ENCODE measurements at places on chromosomes 4 and X.

DNA sequence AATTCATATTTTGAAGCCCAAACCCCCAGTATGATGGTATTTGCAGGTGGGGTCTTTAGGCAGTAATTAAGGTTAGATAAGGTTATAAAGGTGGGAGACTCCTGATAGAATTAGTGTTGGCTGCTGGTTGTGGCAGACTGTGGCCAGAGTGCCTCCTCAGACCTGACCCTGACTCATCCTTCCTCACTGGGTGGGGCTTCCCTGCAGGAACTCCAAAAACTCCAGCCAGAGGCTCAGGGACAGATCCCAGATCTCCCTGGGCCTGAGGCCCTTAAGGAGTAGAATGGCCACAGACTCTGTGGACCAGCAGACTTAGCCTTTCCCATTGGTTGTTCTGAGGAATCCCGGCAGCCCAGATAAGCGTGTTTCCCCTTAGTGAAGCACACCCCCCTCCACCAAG lies 463.0 kb upstream of the CPEB2 start:
- DNase-seq: no peak

DNA sequence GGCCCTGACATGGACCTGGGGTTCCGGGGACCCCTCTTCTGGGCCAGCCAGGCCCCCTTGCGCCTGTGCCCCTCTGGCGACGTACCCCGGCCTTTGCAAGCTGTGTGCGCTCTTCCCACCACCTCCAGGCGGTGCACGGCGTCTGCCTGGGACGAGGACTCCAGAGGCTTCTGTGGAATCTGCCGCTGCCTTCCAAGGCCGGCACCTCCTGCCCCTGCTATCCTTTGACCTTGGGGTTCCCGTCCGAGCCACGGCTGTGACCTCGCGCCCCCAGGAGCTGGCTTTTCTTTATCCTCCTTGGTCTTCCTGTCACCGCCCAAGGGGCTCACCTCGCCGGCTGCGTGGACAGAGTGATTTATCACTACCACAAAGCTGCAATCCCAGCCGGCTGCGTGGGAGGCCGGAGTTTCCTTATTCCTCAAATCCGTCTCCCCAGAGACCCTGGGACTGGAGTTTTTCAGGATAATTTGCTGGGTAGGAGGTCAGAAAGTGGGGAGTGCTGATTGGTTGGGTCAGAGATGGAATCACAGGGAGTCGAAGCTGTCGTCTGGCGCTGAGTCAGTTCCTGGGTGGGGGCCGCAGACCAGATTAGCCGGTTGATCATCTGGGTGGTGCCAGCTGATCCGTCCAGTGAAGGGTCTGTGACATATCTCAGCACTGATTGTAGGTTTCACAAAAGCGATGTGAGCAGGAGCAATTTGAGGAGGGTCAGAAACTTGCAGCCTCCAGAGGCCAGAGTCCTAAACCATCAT lies 19.8 kb upstream of the PLCXD1 start:
- DNase-seq: no peak

- no peak for DNase-seq
Observed at GRCh38 chr4:10584042-10584441, 100.5 kb downstream of the CLNK start.

DNA sequence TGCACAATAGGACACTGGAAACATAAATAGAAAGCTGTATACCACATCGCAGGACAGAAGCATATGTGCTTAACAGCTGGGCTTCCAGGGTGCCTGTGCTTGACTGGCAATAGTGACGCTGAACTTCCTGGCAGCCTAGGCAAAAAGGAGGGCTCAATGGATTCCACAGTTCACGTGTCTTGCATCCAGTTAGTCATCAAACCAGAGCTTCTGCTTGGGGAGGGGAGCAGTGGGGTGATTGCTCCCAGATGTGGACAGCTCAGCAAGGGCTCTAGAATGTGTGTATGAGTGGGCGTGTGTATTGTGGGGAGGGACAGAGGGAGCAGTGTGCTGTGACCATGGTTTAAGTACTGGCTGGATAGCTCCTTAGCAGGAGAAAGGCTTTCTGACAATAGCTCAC lies 2.3 kb downstream of the PRRG3 start:
- no peak for DNase-seq

DNA sequence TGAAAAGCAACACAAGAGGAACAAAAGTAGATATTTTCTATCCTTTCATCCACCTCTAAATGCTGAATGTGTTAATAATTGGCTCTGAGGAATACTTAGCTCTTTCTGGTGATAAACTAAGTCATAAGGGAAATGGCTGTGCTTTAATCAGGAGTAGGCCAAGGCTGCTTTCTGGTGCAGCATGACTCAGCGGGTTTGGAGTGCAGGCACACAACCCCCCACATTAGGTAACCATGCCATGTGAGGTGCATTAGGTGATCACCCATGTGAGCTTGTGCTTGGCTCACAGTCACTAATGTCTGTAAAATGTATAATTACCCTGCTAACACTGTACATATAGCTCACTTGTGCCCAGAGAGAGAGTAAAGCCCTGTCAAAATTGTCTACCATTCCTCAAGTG lies 57.2 kb downstream of the USP38 start:
- DNase-seq: no peak

GRCh38 chr4:123301923-123302322 lies 94.7 kb upstream of the SPRY1 start:
- no peak for DNase-seq

DNA sequence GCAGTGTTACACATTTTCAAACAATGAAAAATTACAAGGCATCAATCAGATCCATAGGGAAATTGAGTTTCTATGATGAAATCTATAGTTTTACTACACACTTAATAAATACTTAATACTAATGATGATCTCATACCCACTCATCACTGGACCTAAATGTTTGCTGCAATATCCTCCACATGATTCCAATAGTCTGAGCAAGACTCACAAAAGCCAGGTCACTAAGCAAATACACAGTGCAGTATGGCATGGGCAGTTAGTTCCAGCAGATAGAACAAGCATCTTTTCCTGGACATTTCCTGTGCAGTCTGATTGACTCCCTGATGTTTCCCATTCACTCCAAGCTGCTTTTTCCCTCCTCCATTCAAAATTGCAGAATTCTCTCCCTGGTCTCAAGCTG lies 109.0 kb upstream of the ATOH1 start:
- no peak for DNase-seq

DNA sequence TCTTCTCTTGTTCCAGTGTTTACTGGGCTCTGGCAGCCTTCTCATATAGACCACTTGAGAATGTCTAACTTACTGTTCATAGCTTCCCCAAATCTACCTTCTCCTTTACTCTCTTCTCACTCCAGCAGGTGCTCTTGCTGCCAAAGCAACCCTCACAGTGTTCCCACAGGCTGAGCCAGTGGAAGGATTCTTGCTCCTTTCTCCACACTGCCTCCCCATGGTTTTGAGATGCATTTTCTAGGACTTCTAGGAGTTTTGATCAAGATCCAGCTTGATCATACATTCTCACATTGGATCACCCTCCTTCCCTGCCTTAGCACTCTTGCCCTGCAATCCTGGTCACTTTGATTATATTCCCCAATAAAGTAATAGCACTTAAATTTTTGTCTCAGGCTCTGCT lies 230.8 kb downstream of the TMEM47 start:
- no peak for DNase-seq

DNA sequence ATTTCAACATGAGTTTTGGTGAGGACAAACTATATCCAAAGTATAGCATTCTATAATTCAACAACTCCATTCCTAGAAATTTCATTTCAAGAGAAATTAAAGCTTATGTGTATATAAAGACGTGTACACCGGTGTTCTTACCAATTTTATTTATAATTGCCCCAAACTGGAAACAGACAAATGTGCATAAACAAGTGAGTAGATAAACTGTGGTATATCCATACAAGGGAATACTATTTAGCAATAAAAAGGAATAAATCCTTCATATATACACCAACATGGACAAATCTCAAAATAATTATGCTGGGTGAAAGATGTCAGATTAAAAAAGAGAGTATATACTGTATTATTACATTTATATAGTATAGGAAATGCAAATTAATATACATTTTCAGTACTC lies 19.9 kb downstream of the HNRNPH2 start:
- no peak for DNase-seq

DNA sequence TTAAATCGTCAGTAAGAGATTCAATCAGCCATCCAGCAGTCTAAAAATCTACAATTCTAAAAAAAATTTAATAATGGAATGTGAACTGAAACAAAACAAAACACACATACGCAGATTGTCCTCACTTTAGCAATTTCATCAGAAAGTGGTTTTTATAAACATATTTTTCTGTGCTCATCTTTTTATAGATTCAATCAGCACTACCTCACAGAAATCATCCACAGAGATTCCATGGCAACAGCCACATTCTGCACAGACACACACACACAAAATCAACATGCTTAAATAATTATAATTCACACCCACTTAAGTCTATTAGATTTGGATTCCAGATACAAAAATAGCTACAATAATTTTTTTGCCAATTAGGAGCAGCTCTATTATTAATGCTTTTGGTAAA lies 149.0 kb upstream of the KCNIP4 start:
- no peak for DNase-seq

DNA sequence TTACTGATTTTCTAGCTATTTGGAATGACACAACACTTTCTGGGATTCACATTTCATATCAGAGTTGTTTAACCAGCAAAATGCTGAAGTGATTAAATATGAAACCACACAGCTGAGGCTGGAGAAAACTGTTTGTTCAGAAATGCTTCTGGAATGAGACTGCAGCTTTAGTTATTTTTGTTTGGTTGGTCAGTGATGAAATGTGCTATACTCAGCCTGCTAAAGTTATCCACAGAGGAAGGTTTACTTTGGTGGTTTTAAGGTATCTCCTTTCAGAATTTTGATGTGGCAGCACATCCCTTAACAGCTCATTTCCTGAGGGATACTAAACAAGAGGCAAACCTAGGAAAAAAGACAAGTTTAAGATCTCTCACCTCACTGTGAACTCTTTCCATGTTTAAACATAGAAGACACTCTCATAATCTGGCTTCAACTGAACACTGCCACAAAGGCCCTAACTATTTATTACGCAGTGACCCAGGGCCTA lies 106.6 kb upstream of the PDE5A start:
- no peak for DNase-seq

GRCh38 chr4:175874306-175874705 lies 62.2 kb upstream of the GPM6A start:
- DNase-seq: no peak

- no peak for DNase-seq
Observed at GRCh38 chr4:53671757-53672156, 80.5 kb upstream of the LNX1 start.

- DNase-seq: no peak
Observed at GRCh38 chrX:135346975-135347374, 37.7 kb downstream of the ETDC start.

DNA sequence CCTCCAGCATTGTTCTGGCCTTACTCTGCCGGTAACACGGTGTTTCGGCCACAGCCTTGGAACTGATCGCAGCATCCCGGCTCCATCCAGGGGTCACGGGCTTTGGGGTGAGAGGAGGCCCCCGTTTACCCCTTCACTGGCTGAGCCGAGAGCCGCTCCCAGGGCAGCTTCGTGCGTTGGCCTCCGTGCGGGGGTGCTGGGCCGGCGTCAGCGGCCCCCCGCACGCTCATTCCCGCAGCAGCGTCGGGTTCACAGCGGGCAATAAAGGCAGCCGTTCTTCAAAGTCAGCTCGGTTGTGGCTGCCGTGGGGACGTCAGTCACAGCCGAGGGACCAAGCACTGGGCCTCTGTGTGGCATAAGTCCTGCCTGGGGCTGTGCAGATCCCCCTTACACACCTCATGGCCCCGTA lies 25.3 kb upstream of the PLCXD1 start:
- no peak for DNase-seq

- DNase-seq: no peak
Observed at GRCh38 chr4:81751531-81752289, 280.0 kb upstream of the RASGEF1B start.

GRCh38 chrX:54452920-54453319 lies 12.7 kb downstream of the TSR2 start:
- no peak for DNase-seq

GRCh38 chrX:143437439-143437838 lies 79.8 kb downstream of the SPANXN3 start:
- DNase-seq: no peak

- no peak for DNase-seq
Observed at GRCh38 chr4:141570290-141570689, 66.1 kb upstream of the IL15 start.

DNA sequence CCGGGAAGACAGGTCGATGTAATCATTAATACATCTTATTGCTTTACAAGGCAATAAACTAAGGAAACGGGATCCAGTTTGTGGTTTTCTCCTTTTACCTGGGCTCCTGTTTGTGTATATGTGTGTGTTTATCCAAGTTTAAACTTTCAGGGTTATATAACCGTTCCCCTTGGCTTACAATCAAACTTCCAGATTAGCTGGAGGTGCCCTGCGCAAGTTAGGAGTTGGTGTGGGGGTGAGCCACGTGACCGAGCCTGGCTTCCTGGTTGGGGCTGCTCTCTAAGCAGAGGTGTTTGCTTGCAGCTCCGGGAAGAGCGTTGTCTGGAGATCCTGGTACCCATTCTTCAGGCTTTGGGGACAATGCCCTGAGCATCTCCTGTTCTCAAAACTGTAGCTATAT lies 129.2 kb downstream of the FHDC1 start:
- DNase-seq: no peak

GRCh38 chr4:8707045-8707781 lies 114.6 kb downstream of the CPZ start:
- no peak for DNase-seq

Data from stimulated activated CD4-positive, alpha-beta T cell treated with anti-CD3 and anti-CD28 coated beads, Interleukin-4, amount 100 ng/mL, for 4 hours (primary cell).